RPMI7951 (cell line): ENCODE measurements at places on chromosomes 2 and 18. TPM values are rescaled to one million over a fixed set of nuclear protein-coding genes. Genes with fewer than 3 reads are reported as not detected.
A peak's percentile ranks its signal among the peaks of the same experiment; 100 is the strongest.

DNA sequence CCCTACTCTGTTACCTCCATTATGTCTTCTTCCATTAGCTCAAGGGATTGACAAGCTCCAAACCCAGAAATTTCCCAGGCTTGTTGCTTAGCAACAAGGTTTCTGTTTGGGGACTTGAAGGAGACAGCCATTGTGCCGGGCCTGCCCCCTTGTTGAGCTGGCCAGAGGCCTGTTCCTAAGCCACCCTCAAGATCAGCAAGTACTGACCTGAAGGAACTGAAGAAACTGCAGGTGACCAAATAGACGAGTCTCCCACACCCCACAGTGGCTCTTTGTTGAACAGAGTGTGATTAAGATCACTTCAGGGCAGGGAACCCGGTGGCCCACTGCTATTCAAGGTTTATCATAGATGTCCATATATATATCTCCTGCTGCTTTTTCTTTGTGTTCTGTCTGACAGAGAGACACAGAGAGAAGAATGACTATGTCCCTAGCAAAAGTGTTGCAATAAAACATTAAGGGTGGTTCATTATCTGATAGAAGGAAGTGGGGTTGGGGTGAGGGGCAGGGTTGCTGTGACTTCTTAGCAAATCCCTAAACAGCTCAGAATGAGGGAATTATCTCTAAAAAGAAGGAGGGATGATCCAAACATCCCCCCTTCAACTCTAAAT, 69.2 kb downstream of the RNF144A start:
- DNase-seq = peak; percentile 22

GRCh38 chr2:10142640-10142965, 20.1 kb downstream of the RRM2 start:
- DNase-seq = no peak

DNA sequence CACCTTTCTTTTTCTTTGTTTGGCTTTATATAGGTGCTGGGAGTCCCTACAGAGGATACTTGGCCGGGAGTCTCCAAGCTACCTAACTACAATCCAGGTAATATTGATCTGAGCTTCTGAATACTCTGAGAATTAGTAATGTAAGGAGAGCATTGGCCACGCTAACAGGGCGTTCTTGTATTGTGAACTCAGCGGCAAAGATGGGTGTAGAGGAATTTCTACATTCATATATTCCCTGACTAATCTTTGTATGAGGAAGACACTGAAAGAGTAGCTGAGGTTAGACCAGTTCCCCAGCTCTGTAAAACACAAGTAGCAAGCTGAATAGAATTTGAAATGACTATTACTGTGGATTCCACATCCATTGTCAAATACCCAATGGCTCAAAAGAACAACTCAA, 48.5 kb downstream of the CDK15 start:
- peak; percentile 53 for DNase-seq

- DNase-seq = no peak
These were observed 31.3 kb upstream of the LINC00305 start for GRCh38 chr18:64180171-64180570.

DNA sequence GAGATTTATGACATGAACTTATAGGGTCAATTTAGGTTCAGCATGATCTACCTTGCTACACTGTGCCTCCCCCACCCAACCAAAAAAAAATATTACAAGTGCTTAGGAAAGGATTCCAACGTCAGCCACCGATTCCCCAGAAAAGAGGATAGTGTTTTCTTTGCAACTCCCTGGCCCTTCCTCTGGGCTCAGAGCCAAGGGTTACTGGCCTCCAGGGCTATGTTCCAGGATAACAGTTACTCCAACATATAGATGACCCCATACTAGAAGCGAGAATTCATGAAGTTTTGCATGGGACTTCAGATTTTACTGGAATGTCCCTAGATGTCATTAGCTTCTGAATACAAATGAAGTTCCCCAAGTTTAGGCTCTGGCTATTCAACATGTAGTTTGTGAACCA, 172.1 kb downstream of the UPP2 start:
- DNase-seq = no peak

GRCh38 chr18:49499046-49499637, 12.1 kb upstream of the C18orf32 start:
- no peak for DNase-seq

DNA sequence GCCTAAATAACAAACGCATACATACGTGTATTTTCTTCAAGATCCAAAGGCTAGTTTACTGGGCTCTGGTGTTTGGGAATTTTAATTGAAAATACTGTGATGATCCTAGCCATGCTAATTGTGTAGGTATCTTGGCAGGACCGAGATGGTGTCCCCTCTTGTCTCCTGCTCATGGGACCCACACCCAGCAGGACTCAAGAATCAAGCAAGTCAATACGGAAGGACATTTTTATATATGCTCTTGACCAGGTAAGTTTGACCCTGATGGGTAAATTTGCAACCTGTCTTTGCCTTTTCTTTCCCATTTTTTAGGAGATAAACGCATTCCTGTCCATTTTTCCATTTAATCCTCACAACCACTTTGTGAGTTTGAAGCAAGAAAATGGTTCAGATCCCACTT, 111.8 kb upstream of the MYCN start:
- DNase-seq = no peak

DNA sequence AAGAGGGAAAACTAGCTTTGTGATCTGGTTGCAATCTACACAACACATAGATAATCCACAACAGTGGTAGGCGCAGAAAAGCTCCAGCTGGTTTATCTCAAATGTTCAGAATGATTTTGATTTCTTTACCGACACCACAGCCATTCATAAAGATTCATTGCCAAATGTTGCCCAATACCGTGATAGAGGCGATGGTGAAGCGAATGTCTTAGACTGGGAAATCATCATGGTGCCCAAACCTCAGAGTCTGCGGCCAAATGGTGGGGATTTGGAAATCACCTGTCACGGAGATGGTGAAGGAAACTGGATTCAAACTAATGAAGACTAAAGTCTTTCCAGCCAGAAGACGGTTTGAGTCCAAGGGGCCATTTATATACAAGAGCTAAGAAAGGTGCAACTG, 48.5 kb upstream of the CCDC150 start:
- peak; percentile 50 for DNase-seq

DNA sequence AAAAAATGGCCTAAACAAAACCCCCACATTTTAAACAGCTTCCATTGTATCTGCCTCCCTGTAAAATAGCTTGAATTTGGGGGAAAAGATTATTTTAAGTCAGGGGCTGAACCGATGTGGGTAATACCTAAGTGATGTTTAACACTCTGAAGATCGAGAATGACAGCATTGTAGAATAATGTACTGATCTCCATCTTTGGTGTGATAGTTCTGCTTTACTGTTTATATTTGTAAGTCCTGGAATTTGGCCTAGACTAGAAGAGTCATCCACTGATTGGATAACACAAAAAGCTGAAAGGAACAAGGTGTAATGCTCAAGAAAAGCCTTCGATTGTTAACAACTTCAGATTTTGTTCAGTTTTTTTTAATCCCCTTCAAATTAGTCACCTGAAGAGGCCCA, 53.8 kb upstream of the CCDC68 start:
- no peak for DNase-seq

GRCh38 chr2:237669628-237670392, 42.4 kb downstream of the LRRFIP1 start:
- peak; percentile 100 for DNase-seq

DNA sequence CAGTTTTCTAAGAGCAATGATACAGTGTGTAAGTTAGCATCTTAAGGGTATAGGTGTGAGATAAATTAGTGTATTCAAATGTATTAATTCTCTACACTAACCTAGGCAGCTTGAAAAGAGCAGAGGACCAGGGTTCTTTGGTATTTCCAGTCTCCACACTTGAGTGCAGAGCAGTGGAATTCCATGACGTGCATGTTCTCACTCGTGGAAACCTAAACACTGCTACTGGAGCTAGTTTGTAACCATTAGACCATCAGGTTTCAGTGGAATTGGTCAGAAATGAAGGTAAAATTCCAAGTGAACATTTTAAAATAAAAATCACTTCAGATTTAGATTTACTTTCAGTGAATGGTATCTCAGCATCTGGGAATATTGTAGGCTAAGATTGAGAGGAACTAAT, 9.0 kb downstream of the SPTBN1 start:
- no peak for DNase-seq

The CHRNG gene
- not detected in 2 replicates for total RNA-seq

The CWC22 gene
- total RNA-seq = 15.5 and 21.7 TPM in 2 replicates

The SLC1A4 gene
- 17.0 and 17.1 TPM in 2 replicates for total RNA-seq

The SERPINB4 gene
- not detected in 2 replicates for total RNA-seq

The OTOS gene
- 1.7 TPM in 1 of 2 replicates, not detected in the other for total RNA-seq

The CDH2 gene
- 35.8 and 43.7 TPM in 2 replicates for total RNA-seq

The RNF125 gene
- 0.60 and 1.6 TPM in 2 replicates for total RNA-seq
